ENCODE measurements at places on chromosomes 5 and 9. TPM values are rescaled to one million over a fixed set of nuclear protein-coding genes. Genes with fewer than 3 reads are reported as not detected.

Gene NCS1
- polyA plus RNA-seq = 0.30 TPM

Gene MAMDC2
- 0.81 TPM for polyA plus RNA-seq

Gene RBM18
- polyA plus RNA-seq = 20.9 TPM

GRCh38 chr5:1321576-1321975 lies 23.3 kb downstream of the CLPTM1L start:
- H3K36me3 ChIP-seq = peaks cover 46% of the 10 kb centered on the region
- no peak for DNase-seq
- no peak overlapping the region for H3K4me3 ChIP-seq
- peaks cover 17% of the 10 kb centered on the region for H3K4me1 ChIP-seq

DNA sequence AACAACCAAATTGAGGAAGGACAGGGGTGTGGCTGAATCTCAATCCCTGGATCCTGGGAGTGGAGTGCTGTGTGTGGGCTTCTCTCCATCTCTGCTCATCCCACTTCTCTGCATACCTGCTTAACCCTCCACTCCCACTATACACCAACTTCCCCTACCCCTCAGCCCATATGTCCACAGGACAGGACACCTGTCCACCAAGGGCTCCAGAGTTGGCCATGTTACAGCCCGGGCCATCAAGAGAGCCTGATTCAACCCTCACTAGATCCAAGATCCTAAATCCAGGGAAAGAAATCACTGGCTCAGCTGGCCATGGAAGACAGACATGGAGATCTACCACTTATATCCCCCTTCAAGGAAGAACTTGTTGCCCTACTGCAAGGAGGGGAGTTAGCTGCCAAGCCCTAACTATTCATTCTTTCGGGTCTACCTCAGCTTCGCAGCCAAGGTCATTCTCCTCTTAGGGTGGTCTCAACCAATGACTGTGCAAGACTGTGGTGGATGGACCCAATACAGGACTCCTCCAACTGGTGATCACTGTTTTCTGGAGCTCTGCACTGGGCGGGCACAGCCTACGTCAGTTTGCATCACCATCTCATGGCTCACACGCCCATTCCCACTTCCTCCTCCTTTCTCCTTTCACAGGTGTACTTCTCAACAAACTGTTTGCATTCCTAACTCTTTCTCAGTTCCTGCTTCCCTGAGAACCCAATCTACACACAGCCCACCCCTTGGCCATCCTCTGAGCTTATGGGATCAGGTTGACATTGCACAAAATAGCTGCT lies 53.7 kb upstream of the ZBTB43 start:
- H3K27me3 ChIP-seq = peaks cover 5% of the 10 kb centered on the region
- H3K4me3 ChIP-seq = no peak overlapping the region

GRCh38 chr5:102089883-102090282 lies 206.2 kb downstream of the SLCO4C1 start:
- DNase-seq = no peak
- H3K27ac ChIP-seq = no peak overlapping the region
- no peak overlapping the region for H3K4me3 ChIP-seq
- no peaks in the 10 kb centered on the region for H3K4me1 ChIP-seq
- H3K36me3 ChIP-seq = no peaks in the 10 kb centered on the region

- no peaks in the 10 kb centered on the region for H3K4me1 ChIP-seq
- no peaks in the 10 kb centered on the region for H3K36me3 ChIP-seq
- H3K27me3 ChIP-seq = no peaks in the 10 kb centered on the region
- no peak overlapping the region for H3K27ac ChIP-seq
- no peak for DNase-seq
- no peak overlapping the region for H3K4me3 ChIP-seq
Measured at GRCh38 chr5:12095808-12096281, 191.6 kb upstream of the CTNND2 start.

GRCh38 chr9:76734716-76735115 lies 29.5 kb upstream of the PCA3 start:
- DNase-seq = no peak
- H3K36me3 ChIP-seq = no peaks in the 10 kb centered on the region
- no peak overlapping the region for H3K27ac ChIP-seq
- H3K4me3 ChIP-seq = no peak overlapping the region

- DNase-seq = no peak
- H3K4me1 ChIP-seq = peaks cover 12% of the 10 kb centered on the region
- no peak overlapping the region for H3K4me3 ChIP-seq
Measured at GRCh38 chr5:18699681-18700080, 1065.4 kb downstream of the TAF11L14 start.

GRCh38 chr9:138022121-138022741 lies 144.6 kb downstream of the CACNA1B start:
- no peak overlapping the region for H3K4me3 ChIP-seq
- DNase-seq = no peak
- H3K27me3 ChIP-seq = peaks cover 2% of the 10 kb centered on the region

GRCh38 chr5:5857396-5857795 lies 434.9 kb downstream of the ICE1 start:
- no peaks in the 10 kb centered on the region for H3K36me3 ChIP-seq
- H3K27ac ChIP-seq = no peak overlapping the region
- DNase-seq = no peak
- H3K4me3 ChIP-seq = no peak overlapping the region
- peaks cover 3% of the 10 kb centered on the region for H3K27me3 ChIP-seq

GRCh38 chr5:147046281-147046680 lies 167.7 kb upstream of the PPP2R2B start:
- peaks cover 13% of the 10 kb centered on the region for H3K27me3 ChIP-seq
- H3K4me1 ChIP-seq = no peaks in the 10 kb centered on the region
- DNase-seq = no peak
- no peaks in the 10 kb centered on the region for H3K36me3 ChIP-seq

- no peak for DNase-seq
- H3K36me3 ChIP-seq = no peaks in the 10 kb centered on the region
- no peak overlapping the region for H3K27ac ChIP-seq
- no peak overlapping the region for H3K4me3 ChIP-seq
- no peaks in the 10 kb centered on the region for H3K4me1 ChIP-seq
- H3K27me3 ChIP-seq = peaks cover 5% of the 10 kb centered on the region
Measured at GRCh38 chr5:171534043-171534895, 114.8 kb downstream of the FGF18 start.

- DNase-seq = no peak
- no peaks in the 10 kb centered on the region for H3K27me3 ChIP-seq
- no peaks in the 10 kb centered on the region for H3K4me1 ChIP-seq
- no peaks in the 10 kb centered on the region for H3K36me3 ChIP-seq
Measured at GRCh38 chr5:44914221-44914620, 105.5 kb downstream of the MRPS30 start.

DNA sequence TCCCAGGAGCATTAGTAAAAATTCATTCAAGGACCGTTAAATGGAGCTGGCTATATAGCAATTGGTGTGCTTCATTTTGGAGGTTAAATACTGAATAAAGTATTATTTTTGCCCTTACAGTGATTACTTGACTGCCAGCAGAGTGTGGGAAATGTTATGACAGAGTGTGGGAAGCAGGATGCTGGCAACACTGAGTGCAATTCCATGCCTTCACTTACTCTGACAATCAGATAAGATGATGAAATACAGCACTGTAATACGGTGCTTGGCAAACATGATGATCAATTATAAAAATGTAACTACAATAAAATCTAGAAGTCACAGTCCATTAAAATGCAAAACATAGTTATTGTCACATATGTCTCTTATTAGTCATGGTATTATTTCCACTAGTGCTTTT lies 651.3 kb downstream of the PTPRD start:
- no peak overlapping the region for H3K27ac ChIP-seq
- no peak overlapping the region for H3K4me3 ChIP-seq
- H3K4me1 ChIP-seq = no peaks in the 10 kb centered on the region
- H3K27me3 ChIP-seq = no peaks in the 10 kb centered on the region

GRCh38 chr5:51225789-51226742 lies 157.2 kb upstream of the ISL1 start:
- H3K36me3 ChIP-seq = no peaks in the 10 kb centered on the region
- no peak for DNase-seq
- H3K4me3 ChIP-seq = no peak overlapping the region

DNA sequence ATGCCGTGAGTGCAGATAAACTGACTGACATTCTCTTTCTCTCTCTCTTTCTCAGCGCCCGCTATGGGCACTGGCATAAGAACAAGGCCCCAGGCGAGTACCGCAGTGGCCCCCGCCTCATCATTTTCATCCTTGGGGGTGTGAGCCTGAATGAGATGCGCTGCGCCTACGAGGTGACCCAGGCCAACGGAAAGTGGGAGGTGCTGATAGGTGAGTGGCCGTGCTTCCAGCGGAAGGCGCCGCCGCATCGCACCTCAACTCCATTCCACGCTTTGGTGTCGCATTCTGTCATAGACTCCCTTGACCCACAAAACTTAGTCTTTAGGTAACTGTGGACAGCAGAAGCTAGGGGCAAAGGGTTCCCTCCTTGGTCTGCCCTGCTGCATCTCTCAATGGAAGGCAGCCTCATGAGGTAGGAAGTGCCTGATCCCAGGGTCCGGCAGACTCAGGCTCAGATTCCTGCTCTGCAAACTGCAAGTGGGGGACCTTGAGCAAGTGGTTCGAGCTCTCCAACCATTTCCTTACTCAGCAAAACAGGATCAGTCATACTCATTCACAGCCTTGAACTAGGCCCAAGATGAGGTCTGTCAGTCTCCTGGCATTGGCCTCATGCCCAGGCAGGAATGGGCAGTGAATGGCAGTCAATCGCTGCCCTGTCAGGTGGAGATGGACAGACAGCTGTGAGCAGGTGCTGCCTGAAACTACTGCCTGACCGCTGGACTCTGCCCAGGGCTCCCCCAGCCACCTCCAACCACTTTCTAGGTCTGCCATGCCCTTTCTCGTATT lies 24.2 kb upstream of the CFAP157 start:
- no peak overlapping the region for H3K27ac ChIP-seq
- H3K36me3 ChIP-seq = no peaks in the 10 kb centered on the region
- DNase-seq = no peak
- H3K4me3 ChIP-seq = no peak overlapping the region

DNA sequence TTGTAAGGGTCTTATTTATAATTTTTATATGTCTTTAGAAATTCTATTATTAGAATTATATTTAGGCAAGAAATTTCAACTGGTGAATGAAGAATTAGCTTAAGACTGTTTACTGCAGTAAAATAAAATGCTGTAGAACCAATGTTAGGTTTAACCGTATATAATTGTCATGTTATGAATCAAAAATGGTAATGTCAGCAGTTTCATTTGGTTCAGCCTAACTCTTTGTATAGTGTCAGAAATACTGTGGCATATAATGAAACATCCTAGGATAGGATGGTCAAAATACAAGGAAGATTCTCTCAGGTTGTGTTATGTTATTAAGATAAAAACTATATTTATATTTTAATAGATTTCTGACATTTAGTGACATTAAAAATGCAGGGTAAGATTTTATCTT lies 64.4 kb upstream of the EIF4EBP3 start:
- peaks cover 11% of the 10 kb centered on the region for H3K36me3 ChIP-seq
- H3K27ac ChIP-seq = no peak overlapping the region
- H3K4me3 ChIP-seq = no peak overlapping the region
- H3K27me3 ChIP-seq = peaks cover 2% of the 10 kb centered on the region
- DNase-seq = no peak
- H3K4me1 ChIP-seq = no peaks in the 10 kb centered on the region

DNA sequence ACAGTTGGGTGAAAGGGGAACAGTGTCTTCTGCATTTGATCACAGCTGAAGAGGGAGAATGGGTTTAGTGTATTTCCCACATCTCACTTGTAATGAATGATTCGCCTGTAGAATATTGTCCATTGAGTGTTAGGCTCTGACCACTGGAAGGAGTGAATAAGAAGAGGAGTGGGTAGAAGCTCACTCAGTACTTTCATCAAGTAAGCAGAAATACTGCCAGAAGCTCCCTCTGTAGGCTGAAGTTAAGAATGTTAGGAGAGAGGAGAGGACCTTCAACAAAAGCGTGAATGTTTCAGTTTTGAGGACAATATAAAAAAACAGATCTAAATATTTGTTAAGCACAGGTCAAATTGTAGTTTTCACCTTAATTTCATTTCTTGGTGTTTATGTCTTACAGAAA lies 27.5 kb downstream of the FSD1L start:
- peaks cover 4% of the 10 kb centered on the region for H3K36me3 ChIP-seq
- no peaks in the 10 kb centered on the region for H3K4me1 ChIP-seq
- no peak overlapping the region for H3K27ac ChIP-seq
- no peak for DNase-seq
- H3K27me3 ChIP-seq = peaks cover 2% of the 10 kb centered on the region

GRCh38 chr5:177520916-177521513 lies 4.3 kb upstream of the DDX41 start:
- no peak for DNase-seq
- H3K4me3 ChIP-seq = no peak overlapping the region
- H3K36me3 ChIP-seq = peaks cover 5% of the 10 kb centered on the region

DNA sequence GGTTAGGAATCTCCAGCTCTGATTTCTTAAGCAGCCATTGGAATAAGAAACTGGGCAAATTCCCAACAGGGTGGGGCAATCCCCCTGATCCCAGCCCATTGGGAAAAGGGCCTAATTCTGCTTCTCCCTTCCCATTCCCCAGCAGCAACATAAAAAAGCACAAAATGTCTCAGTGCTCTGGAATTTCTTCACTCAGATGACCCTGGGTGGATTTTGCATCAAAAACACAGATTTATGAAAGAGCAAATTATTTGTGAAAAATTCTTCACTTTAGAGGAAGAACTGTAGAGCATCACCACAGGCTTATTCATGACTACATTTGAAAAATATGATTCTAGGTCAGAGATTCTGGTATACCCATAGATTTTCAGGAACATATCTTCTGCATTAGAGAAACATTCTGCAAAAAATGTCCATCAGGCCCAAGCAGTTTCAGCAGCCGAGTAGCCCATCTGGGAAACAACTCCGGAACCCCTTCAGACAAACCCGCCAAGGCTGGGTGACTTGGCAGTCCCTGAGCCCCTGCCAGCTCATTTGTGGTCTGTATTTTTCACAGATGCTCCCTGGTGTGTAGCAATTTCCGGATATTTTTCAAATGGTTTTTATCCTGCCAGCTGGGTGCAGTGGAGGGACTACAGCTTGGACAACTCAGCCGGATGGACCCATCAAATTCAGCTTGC lies 102.1 kb upstream of the RANBP3L start:
- H3K27me3 ChIP-seq = no peaks in the 10 kb centered on the region
- no peaks in the 10 kb centered on the region for H3K36me3 ChIP-seq
- DNase-seq = no peak
- no peaks in the 10 kb centered on the region for H3K4me1 ChIP-seq
- no peak overlapping the region for H3K27ac ChIP-seq

DNA sequence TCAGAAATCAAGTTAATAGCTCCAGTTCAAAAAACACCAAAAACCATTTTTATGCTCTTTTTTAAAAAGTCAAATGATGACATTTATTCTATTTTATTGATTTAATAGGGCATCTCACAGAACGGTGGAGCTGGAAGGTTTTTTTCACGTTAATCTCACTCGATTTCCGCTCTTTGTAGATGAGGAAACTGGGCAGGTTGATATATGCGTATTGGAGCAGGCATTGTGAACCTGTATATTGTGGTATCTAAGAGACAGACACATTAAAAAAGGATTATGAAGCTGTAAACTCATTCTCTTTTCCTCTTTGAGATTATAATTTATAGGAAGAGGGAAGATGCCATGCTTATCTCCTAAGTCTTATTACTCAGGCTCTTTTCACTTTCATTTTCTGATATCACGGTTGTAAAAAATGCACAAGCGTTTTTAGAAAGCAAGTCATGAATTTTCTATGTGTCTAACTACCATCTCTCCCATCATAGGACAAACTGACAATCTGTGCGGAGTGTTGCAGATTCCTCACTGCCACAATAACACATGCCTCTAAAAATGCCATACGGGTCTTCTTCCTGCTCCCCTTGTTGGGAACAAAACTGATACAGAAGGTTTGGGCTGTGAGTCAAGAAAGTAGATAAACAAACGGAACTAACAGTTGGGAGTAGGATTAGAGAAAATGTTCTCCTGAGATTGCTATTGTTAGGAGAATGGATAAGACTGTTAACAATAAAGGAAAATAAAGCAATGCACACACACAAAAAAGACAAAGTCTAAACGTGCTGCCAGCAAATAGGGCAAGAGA lies 1997.7 kb downstream of the MAT2B start:
- H3K27ac ChIP-seq = no peak overlapping the region
- peaks cover 4% of the 10 kb centered on the region for H3K27me3 ChIP-seq
- H3K4me3 ChIP-seq = no peak overlapping the region
- H3K4me1 ChIP-seq = no peaks in the 10 kb centered on the region
- H3K36me3 ChIP-seq = no peaks in the 10 kb centered on the region
